Transverse colon (tissue), 4 donors: ENCODE measurements at places on chromosomes 5 and 9.

DNA sequence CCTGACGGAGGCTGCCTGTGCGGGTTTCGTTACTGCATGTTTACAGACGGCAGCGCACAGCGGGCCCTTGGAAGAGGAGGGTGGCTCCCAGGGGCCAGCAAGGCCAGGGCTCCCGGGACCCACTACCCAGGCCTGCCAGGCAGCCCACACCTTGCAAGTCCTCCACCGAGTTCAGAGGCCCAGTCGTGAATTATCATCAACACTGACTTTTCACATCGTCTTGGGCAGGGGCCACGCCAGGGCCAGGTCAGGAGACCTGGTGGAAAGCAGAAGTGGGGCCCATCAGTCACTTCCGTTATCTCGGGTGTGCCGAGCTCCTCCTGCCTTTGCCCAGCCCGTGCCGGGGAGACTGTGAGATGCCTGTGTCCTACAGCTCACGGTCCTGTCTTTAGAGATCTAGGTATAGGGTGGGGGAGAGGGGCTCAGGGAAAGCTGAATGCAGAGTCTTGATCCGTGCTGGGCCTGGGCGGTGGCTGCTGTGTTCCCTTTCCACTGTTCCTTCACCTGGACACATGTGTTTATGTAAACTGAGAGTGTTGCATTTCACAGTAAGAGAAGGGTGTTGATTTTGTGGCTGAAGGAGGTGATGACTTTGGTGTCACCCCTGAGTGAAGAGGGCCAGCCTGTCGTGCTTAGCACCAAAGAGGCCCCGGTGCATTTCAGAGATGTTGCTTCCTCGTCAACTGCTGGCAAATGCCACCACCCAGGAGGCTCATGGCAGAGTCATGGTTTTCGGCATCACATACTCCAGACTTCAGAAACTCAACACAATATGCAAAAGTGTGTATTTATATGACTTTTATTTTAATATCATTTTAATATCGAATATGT is 175.2 kb downstream of the GAPVD1 start:
- DNase-seq = no peak

- DNase-seq = no peak
Observed at GRCh38 chr5:5182508-5183188, 42.5 kb downstream of the ADAMTS16 start.

- no peak for DNase-seq
Observed at GRCh38 chr9:21095561-21095960, 17.8 kb upstream of the IFNB1 start.

DNA sequence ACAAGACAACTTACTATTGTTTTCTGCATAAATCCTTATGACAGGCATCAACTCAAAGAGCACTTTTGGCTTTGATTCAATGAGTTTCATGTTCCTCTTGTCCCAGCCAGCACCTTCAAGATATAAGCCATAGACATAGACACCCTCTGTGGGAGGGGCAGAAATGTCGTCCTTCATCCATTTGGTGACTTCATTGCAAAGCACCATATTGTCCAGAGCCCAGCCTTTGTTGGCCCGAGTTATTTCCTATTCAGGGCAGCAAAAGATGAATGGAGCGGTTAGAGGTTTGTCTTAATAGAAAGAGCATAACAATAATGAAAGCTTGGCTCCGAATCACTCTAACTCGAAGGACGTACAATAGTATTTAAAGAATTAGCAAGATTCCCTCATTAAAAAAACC is 243.9 kb downstream of the DNAH5 start:
- no peak for DNase-seq

- DNase-seq = no peak
Observed at GRCh38 chr5:135344349-135344748, 54.7 kb downstream of the MACROH2A1 start.

GRCh38 chr9:98218562-98219363 is 26.3 kb upstream of the CORO2A start:
- DNase-seq = no peak

GRCh38 chr9:76603448-76603895 is 144.5 kb downstream of the GCNT1 start:
- DNase-seq = no peak

DNA sequence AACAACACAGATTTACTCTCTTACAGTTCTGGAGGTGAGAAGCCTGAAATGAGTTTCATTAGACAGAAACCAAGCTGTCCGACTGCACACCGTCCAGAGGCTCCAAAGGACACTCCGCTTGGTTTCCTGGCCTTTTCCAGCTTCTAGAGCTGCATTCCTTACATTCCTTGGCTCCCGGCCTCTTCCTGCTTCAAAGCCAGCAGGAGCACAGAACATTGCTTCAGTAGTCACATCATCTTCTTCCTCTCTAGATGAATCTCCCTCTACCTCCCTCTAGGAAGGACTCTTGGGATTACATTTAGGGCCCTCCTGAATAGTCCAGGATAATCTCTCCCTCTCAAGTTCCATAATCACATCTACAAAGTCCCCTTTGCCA is 213.3 kb downstream of the CDK5RAP2 start:
- no peak for DNase-seq

DNA sequence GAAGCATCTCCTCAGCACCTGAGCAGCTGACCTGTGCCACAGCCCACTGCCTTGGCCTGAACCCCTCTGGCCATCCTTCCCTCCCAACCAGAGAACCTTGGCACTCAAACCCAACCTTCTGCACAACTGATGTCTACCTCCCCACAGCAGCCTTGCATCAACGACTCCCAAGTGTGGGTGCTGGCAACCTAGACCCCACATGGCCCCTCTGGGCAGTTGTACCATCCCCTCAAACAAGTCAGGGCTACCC is 10.3 kb downstream of the SEPTIN8 start:
- DNase-seq = no peak

DNA sequence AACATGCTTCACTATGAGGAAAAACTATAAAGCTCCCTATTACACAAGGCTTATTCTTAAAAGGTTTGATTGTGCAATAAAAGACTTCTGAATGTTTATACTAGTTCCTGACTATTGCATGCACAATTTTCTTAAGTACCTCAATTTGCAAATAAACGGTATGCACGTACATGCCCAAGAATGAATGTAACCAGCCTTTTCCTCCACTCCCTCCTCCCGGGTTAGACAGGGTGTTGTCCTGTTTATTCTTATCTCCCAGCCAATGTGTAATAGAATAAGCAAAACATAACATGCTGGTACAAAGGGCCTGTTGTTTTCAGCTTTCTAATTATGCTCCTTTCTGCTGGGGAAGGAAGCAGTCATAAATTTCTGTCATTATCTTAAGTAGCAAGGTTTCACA is 79.1 kb downstream of the AOPEP start:
- peak; percentile 53 for DNase-seq

- no peak for DNase-seq
Observed at GRCh38 chr5:53488195-53488722, 7.8 kb downstream of the FST start.

GRCh38 chr5:30030101-30030500 is 1163.4 kb upstream of the CDH6 start:
- DNase-seq = no peak

DNA sequence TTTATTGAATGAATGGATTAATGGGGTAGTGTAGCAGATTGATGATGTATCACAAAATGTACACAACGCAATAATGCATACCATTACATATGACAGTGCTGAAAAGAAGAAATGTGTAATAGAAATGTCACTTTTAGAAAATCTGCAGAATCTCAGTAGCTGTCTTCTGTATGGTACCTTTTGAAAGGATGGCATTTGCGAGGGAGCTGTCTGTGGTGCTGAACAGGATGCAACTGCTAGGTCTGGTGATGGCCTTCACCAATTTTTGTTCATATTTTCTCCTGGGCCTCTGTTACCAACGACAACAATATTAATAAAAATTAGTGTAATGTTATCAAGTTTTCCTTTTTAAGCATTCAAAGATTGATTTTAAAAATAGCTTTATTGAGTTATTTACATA is 36.2 kb upstream of the OTULIN start:
- DNase-seq = no peak

GRCh38 chr9:78811622-78812276 is 514.8 kb downstream of the PSAT1 start:
- no peak for DNase-seq

- DNase-seq = no peak
Observed at GRCh38 chr9:76756941-76757673, 7.1 kb upstream of the PCA3 start.

DNA sequence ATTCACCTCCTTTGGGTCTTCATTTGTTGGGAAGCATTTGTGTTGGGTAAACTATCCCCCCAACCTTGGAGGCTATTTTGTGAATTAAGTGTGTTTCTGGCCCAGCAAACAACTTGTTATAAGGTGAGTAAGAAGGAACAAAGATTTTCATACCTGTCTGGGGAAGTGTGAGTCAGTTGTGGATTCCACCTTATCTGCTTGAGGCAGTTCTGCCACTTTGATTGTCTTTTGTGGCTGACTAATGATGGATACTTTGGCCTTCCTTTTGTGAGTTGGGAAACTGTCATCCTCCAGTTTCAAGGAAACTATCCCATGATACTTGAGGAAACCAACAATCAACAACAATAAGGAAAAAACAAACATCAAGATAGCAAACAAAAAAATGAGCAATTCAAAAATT is 24.6 kb upstream of the CER1 start:
- no peak for DNase-seq

DNA sequence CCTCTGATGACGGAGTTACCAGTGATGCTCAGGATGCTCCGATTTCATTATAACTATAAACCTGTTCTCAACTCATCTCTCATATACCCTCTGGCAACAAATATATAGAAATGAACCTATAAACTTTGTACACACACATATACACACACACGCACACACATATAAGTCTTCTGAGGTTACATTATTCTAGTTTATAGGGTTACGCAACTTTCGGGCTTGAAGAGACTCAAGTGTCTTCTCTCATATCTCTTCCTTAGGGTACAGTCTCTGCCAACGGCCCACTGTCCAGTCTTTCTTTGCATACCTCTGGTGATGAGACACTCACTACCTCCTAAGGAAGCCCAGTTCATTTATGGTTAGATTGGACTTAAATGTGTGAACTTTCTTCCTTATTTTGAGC is 69.4 kb upstream of the TBC1D2 start:
- no peak for DNase-seq

- DNase-seq = no peak
Observed at GRCh38 chr5:65695896-65696295, 26.0 kb downstream of the SGTB start.

GRCh38 chr9:87516222-87516925 is 18.7 kb downstream of the DAPK1 start:
- DNase-seq = peak; percentile 34

DNA sequence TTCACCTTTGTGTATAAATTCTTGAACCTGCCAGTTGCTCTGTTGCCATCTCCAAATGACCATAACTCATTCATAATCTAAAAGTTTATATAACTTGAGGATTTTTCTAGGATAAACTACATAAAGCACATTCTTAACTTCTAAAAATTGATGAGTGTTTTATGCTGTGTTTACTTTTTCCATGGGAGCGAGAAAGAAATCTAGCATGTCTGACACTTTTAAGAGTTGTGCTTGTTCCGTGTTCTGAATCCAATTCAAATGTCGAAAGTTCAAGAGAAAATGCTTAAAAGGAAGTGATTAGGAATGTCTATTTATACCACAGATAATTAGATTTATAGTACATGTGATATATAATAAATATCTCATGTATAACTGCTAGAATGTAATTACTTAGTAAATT is 154.4 kb downstream of the DEPDC1B start:
- DNase-seq = no peak

DNA sequence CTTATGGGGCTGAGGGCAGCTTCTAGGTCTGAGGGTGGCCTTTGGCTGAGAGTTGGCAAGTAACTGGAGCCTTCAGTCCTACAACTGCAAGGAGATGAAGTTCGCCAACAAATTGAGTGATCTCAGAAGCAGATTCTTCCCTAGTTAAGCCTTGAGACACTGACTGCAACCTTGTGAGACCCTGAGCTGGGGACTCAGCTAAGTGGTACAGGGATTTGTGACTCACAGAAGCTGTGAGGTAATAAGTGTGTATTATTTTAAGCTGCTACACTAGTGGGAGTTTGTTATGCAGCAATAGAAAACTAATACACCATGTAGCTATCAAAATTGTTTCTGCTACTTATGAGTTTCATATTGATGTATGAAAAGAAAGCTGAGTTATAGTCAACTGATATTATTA is 279.2 kb downstream of the PIK3R1 start:
- DNase-seq = no peak

DNA sequence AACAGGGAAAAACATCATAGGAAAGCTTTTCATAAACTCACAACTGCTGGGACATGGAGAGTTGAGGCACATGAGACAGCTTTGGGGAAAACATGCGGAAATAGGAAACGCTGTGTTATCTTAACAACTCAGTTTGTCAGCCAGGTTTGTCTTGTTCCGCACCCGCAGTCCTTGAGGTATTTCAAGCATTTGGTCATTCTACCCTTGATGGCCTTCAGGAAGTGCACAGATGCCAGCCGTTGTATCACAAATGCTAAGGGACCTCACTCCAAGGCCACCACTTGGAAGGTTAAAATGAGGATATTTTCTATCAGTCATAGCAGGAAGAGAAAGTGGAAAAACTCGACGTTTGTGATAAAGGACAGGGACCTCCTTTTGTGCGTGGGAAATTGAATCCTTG is 83.8 kb downstream of the TRIO start:
- DNase-seq = no peak

GRCh38 chr5:116517488-116517887 is 57.1 kb downstream of the SEMA6A start:
- no peak for DNase-seq

GRCh38 chr9:115668521-115668920 is 485.1 kb upstream of the PAPPA start:
- no peak for DNase-seq

DNA sequence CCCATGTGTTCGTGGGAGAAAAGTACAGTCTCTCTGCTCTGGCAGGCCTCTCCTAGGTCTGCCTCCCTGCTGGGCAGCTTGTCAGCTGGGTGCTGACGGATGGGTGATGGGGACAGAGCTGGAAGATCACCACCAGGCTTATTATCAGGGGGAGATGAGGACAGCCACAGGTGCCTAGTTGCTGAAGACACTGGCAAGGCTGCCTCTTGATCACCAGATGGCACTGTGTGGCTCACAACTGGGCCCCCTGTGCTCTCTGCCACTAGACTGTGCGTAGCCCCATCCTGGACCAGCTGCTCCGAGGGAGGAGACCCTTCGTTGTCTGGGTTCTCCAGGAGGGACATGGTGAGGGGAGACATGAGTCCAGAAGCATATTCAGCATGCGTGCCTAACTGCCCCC is 73.0 kb downstream of the KIF24 start:
- no peak for DNase-seq

DNA sequence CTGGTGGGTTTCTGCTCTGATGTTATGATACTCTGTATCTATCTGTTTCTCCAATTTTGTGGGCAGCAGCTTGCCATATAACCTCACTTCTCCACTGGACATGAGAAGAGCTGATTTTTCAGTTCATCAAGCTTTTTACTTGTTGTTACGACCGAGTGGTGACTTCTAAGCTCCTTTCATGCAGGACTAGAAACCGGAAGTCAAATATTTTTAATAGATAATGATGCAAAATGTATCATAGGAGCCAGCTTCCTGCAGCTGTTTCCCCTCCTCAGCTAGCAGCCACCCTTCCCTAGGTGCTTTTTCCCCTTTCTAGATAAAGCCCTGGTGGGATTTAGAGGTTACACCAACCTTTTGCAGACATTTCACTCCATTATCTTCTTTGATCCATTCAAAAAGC is 17.0 kb upstream of the ADAM19 start:
- DNase-seq = no peak

- DNase-seq = peak; percentile 93
Observed at GRCh38 chr5:139517683-139518564, 35.4 kb upstream of the STING1 start.

- no peak for DNase-seq
Observed at GRCh38 chr9:131302244-131303075, 12.9 kb downstream of the PLPP7 start.

GRCh38 chr5:74995926-74996325 is 56.4 kb downstream of the GCNT4 start:
- no peak for DNase-seq
